PC-9 (cell line): ENCODE measurements at places on chromosomes 12 and 14. TPM values are rescaled to one million over a fixed set of nuclear protein-coding genes. Genes with fewer than 3 reads are reported as not detected.

Gene RIPK3
- total RNA-seq = 4.0 and 6.4 TPM in 2 replicates

Gene GPRC5D
- total RNA-seq = not detected in 2 replicates

Gene DIO3
- total RNA-seq = 0.26 TPM in 1 of 2 replicates, not detected in the other

Gene INSM2
- total RNA-seq = not detected in 2 replicates

Gene SYCP3
- 0.09 TPM in 1 of 2 replicates, not detected in the other for total RNA-seq

Gene PRKD1
- total RNA-seq = 0.78 and 0.98 TPM in 2 replicates

Gene PPP1R1A
- total RNA-seq = not detected in 2 replicates

Gene EML5
- total RNA-seq = 0.43 and 0.46 TPM in 2 replicates

Gene IAPP
- not detected in 2 replicates for total RNA-seq

Gene TRHDE
- 0.15 and 0.74 TPM in 2 replicates for total RNA-seq

- H3K4me1 ChIP-seq = no peaks in the 10 kb centered on the region
- no peaks in the 10 kb centered on the region for H3K36me3 ChIP-seq
- no peak overlapping the region for H3K4me3 ChIP-seq
- H3K27me3 ChIP-seq = no peaks in the 10 kb centered on the region; the same call in 1 of the 2 replicates
- H3K27ac ChIP-seq = no peak overlapping the region
Observed at GRCh38 chr12:114092981-114093380, 126.9 kb upstream of the RBM19 start.

- H3K36me3 ChIP-seq = no peaks in the 10 kb centered on the region
- no peak for DNase-seq
- no peaks in the 10 kb centered on the region for H3K27me3 ChIP-seq
- no peaks in the 10 kb centered on the region for H3K4me1 ChIP-seq
- no peak overlapping the region for H3K4me3 ChIP-seq
Observed at GRCh38 chr14:66568220-66568619, 60.3 kb downstream of the GPHN start.

GRCh38 chr12:15996254-15996653 is 85.1 kb downstream of the DERA start:
- H3K4me1 ChIP-seq = no peaks in the 10 kb centered on the region
- no peaks in the 10 kb centered on the region for H3K27me3 ChIP-seq
- H3K36me3 ChIP-seq = no peaks in the 10 kb centered on the region
- no peak overlapping the region for H3K4me3 ChIP-seq
- no peak overlapping the region for H3K27ac ChIP-seq

GRCh38 chr12:64618953-64619590 is 8.8 kb downstream of the RASSF3 start:
- DNase-seq = peak; percentile 64
- H3K36me3 ChIP-seq = no peaks in the 10 kb centered on the region
- H3K27ac ChIP-seq = no peak overlapping the region
- H3K4me3 ChIP-seq = no peak overlapping the region
- H3K4me1 ChIP-seq = peaks cover 39% of the 10 kb centered on the region

GRCh38 chr12:24127919-24128721 is 178.7 kb upstream of the SOX5 start:
- no peak overlapping the region for H3K27ac ChIP-seq
- H3K36me3 ChIP-seq = no peaks in the 10 kb centered on the region
- peaks cover 8% of the 10 kb centered on the region; the same call in 1 of the 2 replicates for H3K27me3 ChIP-seq
- H3K4me3 ChIP-seq = no peak overlapping the region

GRCh38 chr12:14885718-14886221 is at the start of gene MGP:
Gene MGP (minus strand): TSS chr12:14885854. CDS start chr12:14885791, 63 bp downstream.
- DNase-seq = peak; percentile 45
- H3K27ac ChIP-seq = peak within 1 kb of the TSS; percentile 59
- H3K27me3 ChIP-seq = no peaks in the 10 kb centered on the region
- peak within 1 kb of the TSS; percentile 52 for H3K4me3 ChIP-seq
- H3K36me3 ChIP-seq = 0 out of 2 replicates have a peak, but pooled peaks cover 3% of the 10 kb centered on the region

DNA sequence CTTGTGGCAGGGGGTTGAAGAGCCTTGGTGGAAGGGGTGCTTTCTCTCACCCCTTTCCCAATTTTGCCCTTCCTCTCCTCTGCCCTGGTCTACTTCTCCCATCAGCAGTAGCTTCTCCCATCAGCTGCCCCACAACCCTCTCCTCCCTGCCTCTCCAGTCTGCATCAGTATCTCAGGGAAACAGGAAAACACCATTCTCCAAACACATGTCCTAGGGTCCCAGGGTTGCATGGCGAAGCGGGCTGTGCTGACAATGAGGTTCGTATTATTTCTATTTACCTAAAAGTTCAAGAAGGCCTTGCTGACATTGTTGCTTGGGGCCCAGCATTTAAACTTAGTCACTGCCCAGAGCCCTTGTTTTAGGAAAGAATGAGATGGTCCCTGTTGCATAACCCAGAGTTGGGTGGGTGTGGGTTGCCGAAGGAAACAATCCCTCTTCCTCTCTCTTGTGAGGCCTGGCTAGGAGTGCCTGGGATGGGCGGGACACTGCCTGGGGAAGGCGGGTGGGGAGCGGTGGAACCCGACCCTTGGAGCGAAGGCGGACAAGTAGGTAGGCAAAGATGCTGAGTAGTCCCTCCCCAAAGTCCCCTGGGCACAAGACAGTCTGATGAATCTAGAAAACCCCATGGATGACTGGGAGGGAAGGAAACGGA is 1.3 kb upstream of the IGFBP6 start:
- DNase-seq = peak; percentile 53
- no peak overlapping the region; the same call in 1 of the 2 replicates for H3K4me3 ChIP-seq
- H3K27me3 ChIP-seq = no peaks in the 10 kb centered on the region
- 0 out of 2 replicates have a peak, but pooled peaks cover 3% of the 10 kb centered on the region for H3K36me3 ChIP-seq
- peaks cover 22% of the 10 kb centered on the region for H3K4me1 ChIP-seq

GRCh38 chr12:100741084-100741711 is 53.4 kb upstream of the ANO4 start:
- DNase-seq = no peak
- no peaks in the 10 kb centered on the region for H3K36me3 ChIP-seq
- H3K27ac ChIP-seq = no peak overlapping the region
- no peak overlapping the region for H3K4me3 ChIP-seq
- H3K27me3 ChIP-seq = no peaks in the 10 kb centered on the region

DNA sequence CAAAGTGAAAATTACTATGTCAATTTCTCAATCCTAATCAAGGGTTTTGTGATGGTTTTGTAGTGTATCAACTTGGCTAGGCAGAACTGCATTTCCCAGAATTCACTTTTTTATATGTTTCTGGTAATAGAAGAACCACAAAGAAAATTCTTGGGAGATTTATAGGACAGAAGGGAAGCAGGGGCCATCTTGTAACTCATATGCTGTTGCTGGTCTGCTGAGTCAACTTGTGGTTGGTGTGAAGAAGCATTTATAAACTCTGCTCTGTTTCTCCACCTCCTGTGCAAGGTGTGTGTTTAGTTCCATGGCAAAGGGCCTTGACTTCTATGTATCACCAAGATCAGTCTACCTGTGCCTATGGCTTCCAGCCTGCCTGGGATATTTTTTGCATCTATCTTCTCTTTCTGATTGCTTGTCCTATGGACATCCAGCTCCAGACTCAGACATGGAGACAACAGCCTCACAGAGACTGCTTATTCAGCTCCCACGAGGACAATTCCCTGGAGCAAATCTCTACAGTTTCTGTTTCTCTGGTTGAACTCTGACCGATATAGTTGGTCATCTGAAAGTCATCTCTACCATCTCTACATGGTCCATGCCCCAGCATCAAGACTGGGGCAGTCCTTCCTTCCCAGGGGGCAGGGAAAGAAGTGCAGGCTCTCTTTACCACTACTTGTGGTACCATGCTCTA is 364.3 kb upstream of the DDHD1 start:
- H3K36me3 ChIP-seq = no peaks in the 10 kb centered on the region
- no peak overlapping the region for H3K4me3 ChIP-seq
- H3K27me3 ChIP-seq = no peaks in the 10 kb centered on the region
- H3K4me1 ChIP-seq = no peaks in the 10 kb centered on the region
- H3K27ac ChIP-seq = no peak overlapping the region

- no peaks in the 10 kb centered on the region for H3K4me1 ChIP-seq
- no peaks in the 10 kb centered on the region for H3K36me3 ChIP-seq
- no peaks in the 10 kb centered on the region for H3K27me3 ChIP-seq
- H3K27ac ChIP-seq = no peak overlapping the region
- H3K4me3 ChIP-seq = no peak overlapping the region
- DNase-seq = no peak
Observed at GRCh38 chr14:53751650-53752049, 205.0 kb downstream of the BMP4 start.

GRCh38 chr12:95922231-95922630 is 20.2 kb downstream of the CCDC38 start:
- no peak for DNase-seq
- no peaks in the 10 kb centered on the region for H3K36me3 ChIP-seq
- no peaks in the 10 kb centered on the region for H3K27me3 ChIP-seq
- H3K4me1 ChIP-seq = no peaks in the 10 kb centered on the region
- H3K27ac ChIP-seq = no peak overlapping the region

- no peaks in the 10 kb centered on the region for H3K4me1 ChIP-seq
- DNase-seq = no peak
- peaks cover 95% of the 10 kb centered on the region for H3K27me3 ChIP-seq
Observed at GRCh38 chr12:1846421-1847405, 26.3 kb downstream of the LRTM2 start.

DNA sequence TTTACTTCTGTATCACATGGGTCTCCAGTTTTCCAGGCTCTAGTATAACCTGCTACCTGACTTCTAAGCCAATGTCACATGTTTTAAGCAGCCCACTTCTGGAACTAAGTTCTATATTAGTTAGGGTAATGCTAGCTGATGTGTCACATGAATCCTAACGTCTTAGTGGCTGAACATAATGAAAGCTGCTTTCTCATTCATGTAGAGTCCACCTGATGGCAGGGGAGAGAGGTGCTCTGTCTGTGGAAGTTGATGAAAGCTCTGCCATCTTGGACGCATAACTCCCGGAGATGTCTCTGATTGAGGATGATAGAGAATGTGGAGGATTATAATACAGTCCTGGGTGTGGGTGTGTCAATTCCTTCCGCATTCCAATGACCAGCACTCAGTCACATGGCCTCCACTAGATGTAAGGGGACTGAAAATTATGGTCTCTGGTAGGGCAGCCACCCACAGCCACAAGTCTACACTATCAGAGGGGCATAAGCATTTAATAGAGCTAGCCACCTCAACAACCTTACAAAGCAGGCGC is 234.4 kb upstream of the CRY1 start:
- no peaks in the 10 kb centered on the region for H3K36me3 ChIP-seq
- no peak overlapping the region for H3K4me3 ChIP-seq
- no peaks in the 10 kb centered on the region for H3K27me3 ChIP-seq
- DNase-seq = no peak
- H3K4me1 ChIP-seq = peaks cover 43% of the 10 kb centered on the region
- peak overlapping the region; percentile 27; the same call in 1 of the 2 replicates for H3K27ac ChIP-seq

DNA sequence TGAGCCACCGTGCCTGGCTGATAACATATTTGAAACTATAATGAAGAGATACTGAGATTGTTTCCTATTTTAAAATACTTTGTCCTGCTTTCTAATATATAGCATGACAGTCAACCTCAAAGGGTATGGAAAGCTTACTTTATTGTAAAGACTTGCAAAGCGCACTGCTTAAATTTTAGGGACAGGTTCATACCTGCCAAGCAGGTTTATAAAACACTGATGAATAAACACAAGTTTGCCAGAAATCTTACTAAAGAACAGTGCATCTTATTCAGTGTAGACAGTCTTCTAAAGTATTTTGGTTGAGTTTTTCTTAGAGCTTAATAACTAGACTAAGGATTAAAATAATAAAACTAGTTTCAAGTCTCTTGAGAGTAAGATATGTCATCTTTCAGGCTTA is 4.8 kb downstream of the C12orf71 start:
- H3K4me1 ChIP-seq = peaks cover 24% of the 10 kb centered on the region
- H3K27me3 ChIP-seq = no peaks in the 10 kb centered on the region
- no peaks in the 10 kb centered on the region for H3K36me3 ChIP-seq

- no peak overlapping the region for H3K27ac ChIP-seq
- DNase-seq = no peak
- H3K27me3 ChIP-seq = no peaks in the 10 kb centered on the region
- no peak overlapping the region for H3K4me3 ChIP-seq
- H3K36me3 ChIP-seq = no peaks in the 10 kb centered on the region
Observed at GRCh38 chr14:73344319-73344718, 107.0 kb downstream of the PAPLN start.

- H3K27me3 ChIP-seq = no peaks in the 10 kb centered on the region
- DNase-seq = no peak
- no peak overlapping the region for H3K4me3 ChIP-seq
- H3K4me1 ChIP-seq = no peaks in the 10 kb centered on the region
- H3K36me3 ChIP-seq = no peaks in the 10 kb centered on the region
- no peak overlapping the region for H3K27ac ChIP-seq
Observed at GRCh38 chr14:47277703-47278102, 397.7 kb downstream of the MDGA2 start.

GRCh38 chr12:8123124-8123912 is at the start of gene CLEC4A:
Gene CLEC4A (plus strand): TSS chr12:8123617. CDS start chr12:8123879, 262 bp downstream.
- H3K27ac ChIP-seq = no peak within 1 kb of the TSS
- no peaks in the 10 kb centered on the region for H3K4me1 ChIP-seq
- no peaks in the 10 kb centered on the region for H3K27me3 ChIP-seq

DNA sequence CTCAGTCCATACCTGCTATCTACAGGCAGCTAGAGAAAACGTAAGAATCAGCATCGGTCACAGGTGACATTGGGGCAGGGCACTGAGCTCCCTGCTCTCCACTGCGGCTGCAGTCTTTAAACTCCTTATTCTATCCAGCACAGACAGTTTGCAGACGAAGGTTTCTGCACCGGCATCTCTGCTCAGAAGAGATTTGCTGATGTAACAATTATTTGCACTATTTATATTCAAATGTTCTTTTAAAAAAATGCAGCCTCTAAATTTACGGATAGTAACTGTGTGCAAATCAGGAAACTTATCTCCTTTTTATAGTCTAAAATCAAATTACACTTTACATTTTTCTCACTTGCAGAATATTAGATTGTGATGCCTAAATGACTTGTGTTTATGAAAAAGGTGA is 671.0 kb downstream of the VRK1 start:
- no peak overlapping the region for H3K27ac ChIP-seq
- no peak overlapping the region for H3K4me3 ChIP-seq
- no peaks in the 10 kb centered on the region for H3K27me3 ChIP-seq
- DNase-seq = no peak

DNA sequence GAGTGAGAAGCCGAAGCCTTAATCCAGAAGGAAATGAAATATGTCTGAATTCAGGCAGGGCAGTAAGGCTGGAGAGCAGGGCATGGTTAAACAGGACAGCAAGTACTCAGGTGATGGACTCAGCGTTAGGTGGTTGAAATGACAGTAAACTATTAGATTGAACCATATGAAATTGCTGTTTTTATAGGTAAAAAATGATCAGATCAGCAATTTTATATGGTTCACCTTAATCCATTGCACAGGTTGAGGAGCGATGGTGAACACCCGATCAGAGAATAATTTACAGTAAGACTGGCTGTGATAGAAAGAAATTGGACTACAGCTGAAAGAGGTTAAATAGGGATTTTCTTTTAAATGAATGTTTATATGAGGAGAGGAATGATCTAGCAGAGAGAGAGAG is 56.6 kb downstream of the TTC6 start:
- no peak overlapping the region for H3K27ac ChIP-seq
- no peak overlapping the region for H3K4me3 ChIP-seq
- no peaks in the 10 kb centered on the region for H3K27me3 ChIP-seq
- H3K4me1 ChIP-seq = peaks cover 13% of the 10 kb centered on the region

GRCh38 chr12:120804428-120804827 is 78.8 kb downstream of the ACADS start:
- DNase-seq = no peak
- peaks cover 3% of the 10 kb centered on the region; the same call in 1 of the 2 replicates for H3K36me3 ChIP-seq
- no peak overlapping the region for H3K4me3 ChIP-seq
- no peaks in the 10 kb centered on the region for H3K27me3 ChIP-seq
- H3K27ac ChIP-seq = no peak overlapping the region

GRCh38 chr12:93192878-93193277 is 184.8 kb upstream of the NUDT4 start:
- no peak overlapping the region for H3K4me3 ChIP-seq
- H3K4me1 ChIP-seq = peaks cover 16% of the 10 kb centered on the region
- no peak overlapping the region for H3K27ac ChIP-seq
- H3K27me3 ChIP-seq = no peaks in the 10 kb centered on the region
- no peak for DNase-seq
- H3K36me3 ChIP-seq = no peaks in the 10 kb centered on the region
